Pons (tissue), 1 donor: ENCODE measurements at places on chromosomes 5 and 9.

- DNase-seq = no peak
These were observed 113.1 kb upstream of the PCSK1 start for GRCh38 chr5:96546120-96546519.

GRCh38 chr5:81303563-81303962 lies 2.2 kb downstream of the ZCCHC9 start:
- DNase-seq = no peak

GRCh38 chr9:114602620-114603019 lies 8.5 kb upstream of the TMEM268 start:
- no peak for DNase-seq

- DNase-seq = no peak
These were observed 18.0 kb upstream of the PRR16 start for GRCh38 chr5:120446068-120446492.

DNA sequence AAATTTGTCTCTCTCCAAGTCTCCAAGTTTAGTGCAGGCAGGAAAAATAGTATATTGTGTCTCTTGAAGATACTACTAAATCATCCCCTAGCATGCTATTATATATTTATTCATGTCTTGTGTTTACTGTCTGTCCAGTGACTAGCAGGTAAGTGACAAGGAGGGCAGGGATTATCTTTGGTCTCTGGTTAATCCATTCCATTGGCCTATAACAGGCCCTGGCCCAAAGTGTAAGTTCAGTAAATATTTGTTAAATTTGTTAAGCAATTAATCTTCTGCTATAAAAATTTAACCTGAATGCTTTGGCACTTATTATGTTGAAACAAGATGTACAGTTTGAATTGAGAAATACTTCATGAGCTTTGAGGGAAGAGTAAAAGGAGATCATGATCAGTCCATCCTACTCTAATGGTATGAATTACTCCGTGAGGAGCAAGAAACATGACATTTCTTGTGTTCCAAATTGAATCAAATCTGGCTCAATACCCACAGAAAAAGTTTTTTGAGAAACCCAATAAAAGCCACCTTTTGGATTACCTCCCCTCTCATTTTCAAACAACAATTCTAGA lies 219.7 kb downstream of the DTWD2 start:
- DNase-seq = no peak

DNA sequence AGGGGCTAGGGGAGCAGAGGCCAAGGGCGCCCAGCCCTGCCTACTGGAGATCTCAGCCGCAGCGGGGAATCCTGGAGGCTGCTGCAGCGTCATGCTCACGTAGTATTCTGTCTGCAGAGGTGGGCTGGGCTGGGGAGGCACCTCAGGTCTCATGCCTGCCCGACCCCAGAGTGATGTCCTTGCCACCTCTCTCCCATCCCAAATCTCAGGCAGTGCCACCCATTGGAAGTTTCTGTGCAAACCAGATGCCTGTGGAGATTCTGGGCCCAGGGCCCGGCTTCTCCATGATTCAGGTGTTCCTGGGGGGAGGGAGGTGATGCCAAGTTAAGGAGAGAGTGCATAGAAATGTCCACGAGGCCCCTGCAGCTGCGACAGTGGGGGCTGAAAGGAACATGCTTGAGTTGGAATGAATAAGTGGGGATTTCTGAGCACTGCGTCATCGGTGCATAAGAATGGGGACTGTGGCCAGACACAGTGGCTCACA lies 72.0 kb downstream of the ANKRD33B start:
- DNase-seq = no peak

GRCh38 chr5:67123819-67124218 lies 72.8 kb downstream of the CD180 start:
- no peak for DNase-seq

- no peak for DNase-seq
These were observed 130.2 kb upstream of the IRX4 start for GRCh38 chr5:2012885-2013284.

- no peak for DNase-seq
These were observed 184.1 kb downstream of the RAPGEF6 start for GRCh38 chr5:131450941-131451340.

DNA sequence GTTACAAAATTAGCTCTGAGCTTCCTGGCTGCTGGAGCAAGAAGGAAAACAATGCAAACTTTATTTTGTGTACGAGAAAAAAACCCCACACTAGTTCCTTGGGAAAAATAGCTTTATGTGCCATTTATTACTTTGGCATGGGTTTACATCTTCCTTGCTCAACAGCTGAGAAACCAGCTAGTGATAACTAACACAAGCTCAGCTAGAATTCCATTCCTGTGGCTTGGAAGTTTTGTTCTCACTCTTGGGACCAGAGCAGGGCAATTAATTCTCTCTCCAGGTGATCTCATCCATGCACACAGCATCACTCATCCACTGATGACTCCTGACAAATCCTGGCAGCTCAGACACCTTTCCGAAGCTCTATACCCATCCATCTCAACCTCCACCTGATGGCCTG lies 104.1 kb downstream of the CRB2 start:
- DNase-seq = no peak

DNA sequence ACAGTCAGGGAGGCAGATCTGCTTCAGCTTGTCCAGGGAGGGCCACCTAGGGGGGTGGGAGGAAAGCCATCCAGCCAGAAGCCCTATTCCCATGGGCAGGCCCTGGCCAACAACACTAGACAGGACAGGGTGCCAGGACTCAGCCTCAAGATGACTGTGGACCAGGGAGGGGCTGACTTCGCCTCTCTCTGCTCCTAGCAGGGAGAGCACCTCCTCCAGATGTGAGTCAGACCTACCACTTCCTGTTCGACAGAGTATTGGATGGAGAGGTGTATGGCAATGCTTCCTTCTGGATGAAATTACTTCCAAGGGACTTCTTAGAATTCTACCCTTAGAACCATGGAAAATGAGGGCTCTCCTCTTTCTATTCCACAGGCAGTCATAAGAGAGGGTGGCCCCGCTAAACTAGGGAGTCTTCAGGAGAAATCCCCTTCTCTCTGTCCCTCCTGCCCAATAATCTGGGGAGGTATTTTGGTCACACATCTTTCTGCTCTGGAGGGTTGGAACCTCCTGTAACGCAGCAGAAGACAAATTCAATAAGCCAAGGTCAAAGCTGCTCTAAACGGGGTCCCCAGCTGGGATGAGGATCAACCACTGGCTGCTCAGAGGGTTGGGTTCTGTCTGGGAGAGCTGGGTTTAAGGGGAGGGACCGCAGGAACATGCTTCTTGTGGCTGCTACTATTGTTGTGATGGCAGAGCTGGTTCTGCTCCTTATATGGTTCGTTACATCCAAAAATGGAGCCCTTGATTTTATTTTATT lies 23.2 kb upstream of the RCL1 start:
- DNase-seq = no peak

DNA sequence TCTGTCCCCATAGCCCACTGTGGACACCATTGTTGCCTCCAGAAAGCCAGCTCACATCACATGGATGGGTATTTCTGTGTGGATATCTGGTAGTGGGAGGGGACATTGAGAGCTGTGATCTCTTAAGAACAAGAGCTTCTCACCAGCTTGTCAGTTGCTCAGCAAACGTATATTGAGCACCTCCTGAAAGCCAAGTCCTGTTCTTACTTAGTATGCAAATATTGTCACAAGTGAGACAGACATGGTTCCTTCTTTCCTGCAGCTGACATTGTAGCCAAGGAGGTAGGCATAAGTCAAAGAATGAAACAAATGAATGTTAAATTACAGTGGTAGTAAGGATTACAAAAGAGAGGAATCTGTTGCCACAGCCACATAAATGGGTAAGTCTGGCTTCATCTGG lies 3.8 kb downstream of the TCOF1 start:
- no peak for DNase-seq

- no peak for DNase-seq
These were observed 2.1 kb downstream of the RPL7A start for GRCh38 chr9:133349965-133350616.

- no peak for DNase-seq
These were observed 108.1 kb upstream of the SPRY4 start for GRCh38 chr5:142432961-142433360.

DNA sequence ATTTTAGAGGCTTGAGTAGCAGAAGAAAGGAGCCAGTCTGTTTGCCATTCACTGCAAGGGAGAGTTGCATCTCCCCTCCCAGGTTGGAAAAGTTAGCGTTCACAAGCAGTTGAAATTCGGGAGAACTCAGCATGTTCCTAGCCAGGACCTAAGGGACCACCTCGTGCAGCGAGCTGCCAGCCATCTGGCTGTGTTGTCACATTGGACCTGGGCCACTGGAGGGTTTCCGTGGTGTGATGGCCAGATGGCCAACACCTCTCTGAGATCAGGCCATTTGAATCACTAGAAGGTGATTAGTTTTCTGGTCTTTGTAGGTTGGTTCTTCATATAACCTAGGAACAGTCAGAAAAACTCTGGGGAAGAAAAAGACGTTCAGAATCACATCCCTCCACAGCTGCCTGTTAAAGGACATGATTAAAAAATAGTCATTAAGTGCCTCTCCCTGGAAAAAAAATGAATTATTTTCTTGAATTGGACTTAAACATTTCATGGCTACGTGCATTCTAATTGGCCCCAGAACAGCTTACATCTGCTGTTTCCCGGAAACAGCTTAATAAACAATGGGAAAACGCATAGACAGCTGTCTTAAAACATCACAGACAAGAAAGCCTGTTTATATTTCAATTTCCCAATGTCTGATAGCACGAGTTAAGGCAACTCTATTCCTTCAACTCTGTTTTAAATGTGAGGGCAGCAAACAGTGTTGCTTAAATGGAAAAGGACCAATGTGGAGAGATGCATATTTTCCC lies 303.9 kb downstream of the TENT4A start:
- no peak for DNase-seq

- no peak for DNase-seq
These were observed 58.3 kb upstream of the CPEB4 start for GRCh38 chr5:173829826-173830225.

- DNase-seq = no peak
These were observed 52.4 kb upstream of the PWWP2A start for GRCh38 chr5:160171666-160172065.

GRCh38 chr5:131264451-131265099 lies 722 bp downstream of the CDC42SE2 start:
- DNase-seq = peak; percentile 43

GRCh38 chr5:102700120-102700831 lies 54.8 kb upstream of the PAM start:
- no peak for DNase-seq

DNA sequence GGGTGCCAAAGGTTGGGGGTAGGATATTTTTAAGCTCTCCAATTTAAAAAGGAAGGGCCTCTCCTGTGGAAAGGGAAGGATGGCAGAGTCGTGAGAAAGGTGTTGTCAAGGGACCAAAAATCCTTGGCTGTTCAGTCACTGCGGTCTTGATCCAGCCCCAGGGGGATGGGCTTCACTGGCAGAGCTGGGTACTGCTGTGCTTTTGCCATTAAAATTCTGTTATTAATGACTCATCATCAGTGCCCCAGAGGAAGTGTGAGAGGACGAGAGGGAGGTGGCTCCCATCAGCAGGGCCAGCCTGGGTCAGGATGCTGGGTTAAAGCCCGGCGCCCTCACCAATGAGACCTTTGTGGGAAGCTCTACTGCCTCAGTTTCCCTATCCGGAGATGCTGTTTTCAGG lies 16.7 kb downstream of the PCDH12 start:
- DNase-seq = no peak

GRCh38 chr5:78594610-78595457 lies 53.7 kb downstream of the LHFPL2 start:
- DNase-seq = no peak

DNA sequence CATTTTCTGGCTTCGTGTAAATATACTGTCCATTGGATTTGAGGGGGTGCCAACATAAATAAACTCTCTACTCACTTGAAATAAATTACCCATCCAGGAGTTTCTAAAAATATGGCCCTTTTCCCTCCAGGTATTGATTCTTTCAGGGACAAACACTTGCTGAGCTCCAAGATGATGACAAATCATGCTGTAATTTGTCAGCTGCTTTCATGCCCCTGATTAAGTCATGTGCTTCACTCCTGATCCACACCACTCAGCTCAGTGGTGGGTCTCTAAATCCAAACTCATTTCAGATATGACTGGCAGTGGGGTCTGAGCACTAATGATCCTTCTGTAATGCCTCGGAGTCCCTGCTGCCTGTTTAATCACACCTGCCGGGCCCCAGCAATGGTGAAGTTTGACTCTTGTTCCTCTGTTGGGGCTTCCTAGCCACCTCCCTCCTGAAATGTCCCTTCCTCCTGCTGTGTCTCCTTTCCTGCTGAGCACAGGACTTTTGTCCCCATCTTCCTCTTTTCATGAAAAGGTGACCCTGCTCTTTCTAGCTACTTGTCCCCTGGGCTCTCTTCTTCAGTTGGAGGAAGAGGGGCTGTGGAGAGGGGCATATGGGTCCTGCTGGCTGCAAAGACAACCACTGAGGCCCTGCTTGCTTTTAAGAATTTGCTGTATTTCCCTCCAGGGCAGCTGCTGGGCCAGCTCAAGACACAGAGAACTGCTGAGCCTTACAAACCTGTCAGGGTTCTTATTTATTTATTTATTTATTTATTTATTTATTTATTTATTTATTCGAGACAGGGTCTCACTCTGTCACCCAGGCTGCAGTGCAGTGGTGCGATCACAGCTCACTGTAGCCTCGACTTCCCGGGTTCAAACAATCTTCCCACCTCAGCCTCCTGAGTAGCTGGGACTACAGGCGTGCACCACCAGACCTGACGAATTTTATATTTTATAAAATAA lies 200.0 kb downstream of the ATP10B start:
- DNase-seq = no peak

- DNase-seq = no peak
These were observed 29.3 kb downstream of the SGCD start for GRCh38 chr5:156356238-156356637.

DNA sequence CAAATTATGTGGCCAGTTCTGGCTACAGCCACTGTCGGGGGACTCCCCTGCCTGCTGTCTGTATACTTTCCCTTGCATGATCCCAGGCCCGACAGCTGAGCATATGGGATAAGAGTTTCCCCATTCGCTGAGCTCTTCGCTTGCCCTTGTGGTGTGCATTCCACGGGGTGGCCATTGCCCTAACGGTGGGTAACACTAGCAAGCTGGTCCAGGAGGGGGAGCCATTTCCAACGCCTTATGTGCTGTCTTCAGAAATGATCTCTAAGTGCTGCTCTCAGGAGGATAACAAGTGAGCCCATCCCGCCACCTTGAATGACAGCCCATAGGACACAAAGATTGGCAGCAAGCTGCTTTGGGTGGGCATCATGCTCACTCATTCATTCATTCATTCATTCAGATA lies 190.9 kb downstream of the FSTL4 start:
- DNase-seq = no peak

GRCh38 chr5:83645936-83646335 lies 74.7 kb downstream of the HAPLN1 start:
- no peak for DNase-seq

- DNase-seq = no peak
These were observed 497.9 kb downstream of the ARHGEF28 start for GRCh38 chr5:74123929-74124328.

DNA sequence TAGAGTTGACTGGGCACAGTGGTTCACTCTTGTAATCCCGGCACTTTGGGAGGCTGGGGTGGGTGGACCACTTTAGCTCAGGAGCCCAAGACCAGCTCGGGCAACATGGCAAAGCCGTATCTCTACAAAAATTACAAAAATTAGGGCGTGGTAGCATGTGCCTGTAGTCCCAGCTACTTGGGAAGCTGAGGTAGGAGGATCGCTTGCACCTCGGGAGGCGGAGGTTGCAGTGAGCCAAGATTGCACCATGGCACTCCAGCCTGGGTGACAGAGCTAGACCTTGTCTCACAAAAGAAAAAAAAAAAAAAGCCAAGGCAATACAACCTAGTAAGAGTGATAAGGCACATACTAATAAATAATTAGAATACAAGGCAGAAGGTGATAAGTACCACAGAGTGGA lies 15.8 kb downstream of the NLN start:
- no peak for DNase-seq

GRCh38 chr9:134885679-134886412 lies 5.2 kb downstream of the FCN2 start:
- no peak for DNase-seq

- DNase-seq = no peak
These were observed 103.5 kb downstream of the MVB12B start for GRCh38 chr9:126430124-126430523.
